ENCODE measurements at places on chromosomes 6 and 20.
A peak's percentile ranks its signal among the peaks of the same experiment; 100 is the strongest.

- no peak for DNase-seq
Observed at GRCh38 chr6:25669413-25669812, 17.4 kb downstream of the SCGN start.

- no peak for DNase-seq
Observed at GRCh38 chr6:46468403-46469010, 22.7 kb downstream of the RCAN2 start.

- DNase-seq = no peak
Observed at GRCh38 chr6:109091314-109092024, 3.2 kb downstream of the SESN1 start.

DNA sequence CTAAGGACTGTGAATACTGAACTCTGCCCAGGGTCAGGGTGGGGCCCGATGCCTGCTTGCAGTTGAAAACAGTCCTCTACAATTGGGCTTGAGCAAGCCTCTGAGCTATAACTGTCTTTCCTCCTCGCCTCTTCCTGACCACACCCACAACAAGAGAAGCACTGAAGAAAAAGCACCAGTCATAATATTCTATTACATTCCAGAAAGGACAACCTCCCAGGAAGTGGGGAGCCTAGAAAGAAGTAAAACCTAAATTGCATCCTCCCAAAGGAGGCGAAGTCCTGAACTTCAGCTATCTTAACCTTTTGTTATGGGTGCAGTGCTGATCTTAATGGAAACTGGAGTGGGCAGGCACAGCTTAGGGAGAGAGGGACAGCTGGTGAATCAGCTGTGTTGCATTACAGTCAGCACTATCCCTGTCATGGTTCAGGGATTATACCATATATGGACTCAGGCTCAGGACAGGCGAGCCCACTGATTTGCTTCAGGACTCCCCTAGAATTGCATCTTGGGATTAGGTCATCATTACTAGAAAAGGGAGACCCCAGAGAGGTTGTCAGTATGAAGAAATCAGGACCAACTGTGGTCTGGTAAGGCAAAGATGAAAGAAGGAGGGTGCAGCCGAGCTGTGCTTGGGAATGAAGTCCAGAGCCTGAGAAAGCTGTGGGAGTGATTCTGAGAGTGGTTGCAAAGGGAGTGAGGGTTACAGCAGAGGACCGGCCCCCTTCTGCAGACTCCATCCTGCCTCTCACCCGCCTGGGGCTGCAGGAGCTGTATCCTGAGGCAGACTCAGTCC lies 18.3 kb upstream of the TRAM2 start:
- DNase-seq = no peak

DNA sequence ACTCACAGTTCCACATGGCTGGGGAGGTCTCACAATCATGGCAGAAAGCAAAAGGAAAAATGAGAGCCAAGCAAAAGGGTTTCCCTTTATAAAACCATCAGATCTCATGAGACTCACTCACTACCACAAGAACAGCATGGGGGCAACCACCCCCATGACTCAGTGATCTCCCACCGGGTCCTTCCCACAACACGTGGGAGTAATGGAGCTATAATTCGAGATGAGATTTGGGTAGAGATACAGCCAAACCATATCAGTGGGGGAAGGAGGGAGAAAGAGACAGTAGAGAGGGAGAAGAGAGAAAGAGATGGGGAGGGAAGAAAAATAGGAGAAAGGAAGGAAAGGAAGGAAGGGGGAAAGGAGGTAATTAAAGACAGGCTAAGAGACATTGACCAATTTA lies 30.1 kb downstream of the GMDS start:
- no peak for DNase-seq

DNA sequence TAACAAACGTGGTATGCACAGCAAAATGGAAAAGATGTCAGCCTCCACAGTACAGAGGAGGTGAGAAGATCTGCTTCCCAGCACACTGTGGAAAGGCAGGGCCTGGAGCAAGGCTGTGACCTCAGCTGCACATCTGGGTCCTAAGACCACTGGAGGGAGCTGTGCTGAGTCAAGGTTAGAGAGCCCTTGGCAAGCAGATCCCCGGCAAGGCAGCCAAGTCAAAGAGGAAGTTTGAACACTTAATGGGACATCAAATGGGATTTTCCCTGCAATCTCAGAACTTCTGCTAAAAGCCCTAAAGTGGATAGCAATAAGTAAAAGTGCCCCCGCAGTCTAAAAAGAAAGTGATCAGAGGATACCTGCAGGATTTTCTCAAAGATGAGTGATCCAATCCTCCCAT lies 39.5 kb downstream of the UNC5CL start:
- no peak for DNase-seq

DNA sequence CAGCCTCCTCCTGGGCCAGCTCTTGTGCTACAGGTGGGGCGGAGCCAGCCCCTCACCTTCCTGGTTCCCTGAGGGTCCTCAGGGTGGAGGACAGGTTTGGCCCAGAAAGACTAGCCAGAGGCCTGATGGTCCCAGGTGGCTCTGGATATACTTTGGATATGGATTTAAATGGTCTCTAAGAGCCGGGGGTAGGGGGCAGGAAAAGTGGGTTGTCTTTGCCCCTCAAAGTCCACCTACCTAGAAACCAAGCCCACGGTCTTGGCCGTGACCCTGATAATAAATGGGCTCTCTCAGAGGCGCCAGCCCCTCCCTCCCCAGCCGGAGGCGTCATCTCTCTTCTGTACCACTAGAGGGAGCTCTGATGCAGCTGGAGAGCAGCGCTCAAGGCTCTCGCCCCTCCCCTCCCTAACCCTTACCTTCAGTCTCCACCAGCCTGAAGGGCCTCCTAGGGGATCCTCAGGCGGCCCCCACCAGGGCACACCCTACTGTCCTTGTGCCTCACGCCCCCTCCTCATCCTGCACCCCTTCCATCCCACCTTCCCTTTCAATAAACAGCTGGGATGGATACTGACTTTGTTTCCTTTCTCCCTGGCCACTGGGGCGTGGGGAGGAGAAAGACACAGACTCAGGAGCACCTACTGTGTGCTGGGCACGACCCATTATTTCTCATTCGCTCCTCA lies 7.5 kb downstream of the NRSN2 start:
- peak; percentile 83 for DNase-seq

DNA sequence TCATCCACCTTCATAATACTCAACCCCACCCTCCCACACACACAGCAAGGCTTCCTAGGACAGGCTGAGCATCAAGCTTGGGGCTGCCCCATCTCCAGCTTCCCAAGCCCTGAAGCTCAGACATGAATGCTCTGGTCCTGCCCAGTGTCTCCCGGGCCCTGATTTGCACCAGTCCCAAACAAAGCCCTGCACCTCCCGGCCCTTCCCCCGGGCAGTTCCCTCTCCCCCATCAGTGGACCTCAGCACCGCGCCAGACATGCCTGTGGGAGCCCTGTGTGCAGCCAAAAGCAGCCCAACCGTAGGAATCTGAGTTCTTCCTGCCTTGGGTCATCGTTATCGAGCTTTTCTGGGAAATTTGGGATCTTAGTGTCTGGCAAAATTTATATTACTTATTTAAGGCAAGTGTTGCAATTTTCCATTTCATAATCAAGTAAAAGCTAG lies 63.5 kb downstream of the THBS2 start:
- DNase-seq = no peak

- no peak for DNase-seq
Observed at GRCh38 chr6:31114970-31115849, 610 bp downstream of the PSORS1C1 start.

DNA sequence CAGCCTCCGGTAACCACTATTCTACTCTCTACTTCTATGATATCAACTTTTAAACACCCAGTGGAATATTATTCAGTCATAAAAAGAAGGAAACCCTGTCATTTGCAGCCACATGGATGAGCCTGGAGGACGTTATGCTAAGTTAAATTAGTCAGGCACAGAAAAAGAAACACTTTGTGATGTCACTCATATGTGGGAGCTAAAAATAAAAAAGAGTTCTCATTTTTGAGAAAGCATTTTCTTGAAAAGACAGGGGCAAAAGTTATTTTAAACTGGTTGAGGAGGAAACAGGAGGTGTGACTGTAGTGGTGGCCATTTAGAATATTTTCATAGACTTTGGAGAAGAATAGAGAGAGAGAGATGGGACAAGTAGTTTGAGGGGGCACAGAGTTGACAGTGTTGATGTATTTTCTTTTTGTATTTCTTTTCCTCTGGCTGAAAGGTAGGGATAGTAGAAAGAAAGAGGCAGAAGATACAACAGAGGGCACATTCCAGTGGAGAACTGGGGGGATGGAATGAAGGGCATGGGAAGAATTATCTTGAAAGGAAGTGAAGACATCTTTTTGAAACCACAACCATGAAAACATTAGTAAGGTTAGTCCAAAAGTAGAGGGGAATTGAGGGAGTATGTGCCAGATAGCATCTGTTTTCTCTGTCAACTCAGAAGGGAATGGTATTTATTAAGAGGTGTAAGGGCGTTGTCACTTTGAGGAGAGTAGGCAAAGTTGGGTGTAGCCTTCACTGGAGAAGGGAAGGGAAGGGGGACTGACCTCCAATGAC lies 181.3 kb upstream of the GMDS start:
- DNase-seq = no peak

- no peak for DNase-seq
Observed at GRCh38 chr6:1901556-1901955, 291.8 kb downstream of the FOXC1 start.

DNA sequence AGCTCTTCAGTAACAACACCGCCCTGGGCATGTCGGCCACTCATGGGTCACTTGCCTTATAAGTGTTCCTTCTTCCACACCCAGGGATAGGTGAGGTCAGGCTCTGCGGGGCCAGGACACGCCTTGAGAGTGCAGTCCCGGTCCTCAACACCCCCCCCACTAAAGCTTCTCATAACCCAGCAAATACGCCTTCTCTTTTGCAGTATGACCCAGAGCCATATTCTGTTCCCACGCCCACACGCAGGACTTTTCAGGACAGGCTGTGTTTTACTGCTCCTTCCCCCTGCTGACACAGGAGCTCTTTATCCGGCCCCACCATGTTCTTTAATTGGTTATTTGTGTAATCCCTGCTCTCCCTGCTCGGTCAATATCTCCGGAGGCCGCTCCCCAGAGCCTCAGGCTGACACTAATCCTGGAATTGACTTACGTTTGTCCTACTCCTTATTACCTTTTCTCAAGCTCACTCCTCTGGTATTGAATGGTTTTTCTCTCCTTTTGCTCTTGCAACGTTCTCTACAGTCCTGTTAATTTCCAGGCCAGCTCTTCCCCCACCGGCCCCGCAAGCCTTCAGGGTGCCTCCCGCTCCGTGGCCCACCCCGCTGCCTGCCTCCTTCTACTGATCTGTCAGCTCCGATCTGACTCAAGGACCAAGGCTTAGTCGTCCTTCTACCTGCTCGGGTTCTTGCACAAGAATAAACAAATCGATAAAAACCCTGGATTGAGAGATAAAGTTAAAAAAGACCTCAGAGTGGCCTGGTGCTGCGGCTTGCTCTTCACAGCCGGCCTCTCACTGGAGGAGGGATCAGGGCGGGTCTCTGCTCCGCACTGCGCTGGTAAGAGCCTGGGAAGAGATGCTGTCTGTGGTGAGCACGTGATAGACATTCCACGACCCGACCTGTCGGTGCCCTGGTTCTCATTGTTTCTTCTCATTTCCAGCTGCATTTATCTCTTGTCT lies 357.5 kb downstream of the ZFAND3 start:
- no peak for DNase-seq

- no peak for DNase-seq
Observed at GRCh38 chr20:7836076-7836475, 104.2 kb downstream of the HAO1 start.

GRCh38 chr20:15288106-15288505 lies 950.7 kb upstream of the FLRT3 start:
- DNase-seq = no peak

DNA sequence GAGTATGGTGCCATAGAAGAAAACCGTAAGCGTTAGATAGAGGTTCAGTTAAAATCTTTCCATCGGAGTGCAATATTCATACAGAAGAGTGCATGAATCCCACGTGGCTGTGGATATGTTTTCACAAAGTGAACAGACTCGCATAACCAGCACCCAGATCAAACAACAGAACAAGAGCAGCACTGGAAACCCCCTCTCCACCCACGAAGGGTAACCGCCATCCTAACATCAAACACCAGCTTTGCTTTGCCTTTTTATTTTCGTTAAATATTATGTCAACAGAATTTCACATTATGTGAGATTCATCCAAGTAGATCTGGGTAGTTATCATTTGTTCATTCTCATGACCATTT lies 4.7 kb downstream of the GTSF1L start:
- no peak for DNase-seq

DNA sequence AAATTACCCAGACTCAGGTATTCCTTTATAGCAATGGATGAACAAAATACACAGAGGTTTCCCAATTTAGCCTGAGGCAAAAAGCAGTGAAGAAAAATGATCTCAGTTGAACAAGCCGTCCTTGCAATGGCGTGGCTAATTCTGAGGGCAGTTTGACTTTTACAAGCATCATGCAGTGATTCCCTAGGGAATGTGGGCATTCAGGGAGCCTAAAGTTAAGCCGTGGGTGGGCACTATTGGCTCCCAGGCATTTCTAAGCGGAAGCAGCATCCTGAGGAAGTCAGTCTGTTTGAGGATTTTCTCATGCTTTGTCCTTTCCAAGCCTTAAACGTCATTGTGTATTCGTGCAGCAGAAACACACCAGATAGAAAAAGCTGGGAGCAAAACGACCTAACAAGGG lies 133.9 kb downstream of the MYLK4 start:
- no peak for DNase-seq

GRCh38 chr20:62243906-62244515 lies 5.7 kb downstream of the OSBPL2 start:
- no peak for DNase-seq

DNA sequence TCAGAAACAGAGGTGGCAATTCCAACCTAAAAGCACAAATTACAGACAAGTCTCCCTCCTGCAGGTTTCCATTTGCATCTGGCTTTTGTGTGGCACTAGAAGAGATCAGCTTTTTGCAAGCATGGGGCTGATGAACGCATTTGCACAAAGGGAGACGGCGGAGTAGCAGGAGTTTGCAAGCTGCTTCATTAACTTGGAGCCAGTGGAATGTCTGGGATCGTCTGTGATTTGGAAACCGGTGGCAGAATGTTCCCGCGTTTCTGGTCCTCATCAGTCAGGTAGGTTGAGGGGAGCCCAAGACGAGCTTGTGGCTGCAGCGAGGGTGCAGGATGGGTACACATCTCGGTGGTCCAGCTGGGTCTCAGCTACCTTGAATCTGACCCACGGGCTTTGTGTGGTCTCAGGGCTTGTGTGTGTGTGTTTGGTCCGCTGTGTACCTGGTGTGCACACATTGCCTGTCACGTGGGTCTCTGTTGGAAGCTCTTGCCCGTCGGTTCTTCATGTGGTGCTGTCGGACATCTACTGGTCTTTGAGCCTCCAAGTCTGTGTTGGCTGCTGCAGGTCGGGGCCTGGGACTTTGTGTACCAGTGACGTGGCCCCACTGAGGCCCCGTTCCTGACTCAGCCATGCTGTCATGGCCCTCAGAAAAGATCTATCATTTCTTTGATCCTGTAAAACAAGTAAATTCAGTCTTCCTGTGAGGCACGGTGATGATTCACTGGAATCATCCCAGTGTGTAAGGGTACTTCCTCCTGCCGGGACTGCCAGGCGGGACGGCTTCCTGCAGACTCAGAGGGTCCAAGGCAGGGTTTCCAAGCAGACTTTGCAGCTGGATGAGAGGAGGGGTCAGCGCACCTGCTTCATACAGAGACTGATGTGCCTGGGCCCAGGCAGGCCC lies 12.4 kb upstream of the MYT1 start:
- DNase-seq = no peak
